ENCODE measurements at places on chromosomes 7 and 10.

DNA sequence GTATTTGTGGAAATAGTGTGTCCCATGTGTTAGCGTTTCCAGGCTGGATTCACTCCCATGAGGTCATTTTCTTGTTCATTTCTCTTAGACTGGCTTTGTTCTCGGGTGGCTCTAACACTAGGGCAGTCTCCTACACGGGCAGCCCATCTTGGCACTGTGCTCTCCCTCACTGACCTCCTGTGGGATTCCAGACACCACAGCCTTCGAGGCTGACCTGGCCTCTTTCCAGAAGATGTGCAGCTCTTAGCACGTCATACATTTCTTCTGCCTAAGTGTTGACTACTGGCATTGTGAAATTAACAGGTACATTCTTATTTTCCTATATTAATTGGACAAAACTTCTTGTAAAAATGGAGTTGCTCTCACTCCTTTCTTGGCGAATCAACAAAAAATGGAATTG, 72.8 kb downstream of the INSYN2A start:
- no peak for DNase-seq

DNA sequence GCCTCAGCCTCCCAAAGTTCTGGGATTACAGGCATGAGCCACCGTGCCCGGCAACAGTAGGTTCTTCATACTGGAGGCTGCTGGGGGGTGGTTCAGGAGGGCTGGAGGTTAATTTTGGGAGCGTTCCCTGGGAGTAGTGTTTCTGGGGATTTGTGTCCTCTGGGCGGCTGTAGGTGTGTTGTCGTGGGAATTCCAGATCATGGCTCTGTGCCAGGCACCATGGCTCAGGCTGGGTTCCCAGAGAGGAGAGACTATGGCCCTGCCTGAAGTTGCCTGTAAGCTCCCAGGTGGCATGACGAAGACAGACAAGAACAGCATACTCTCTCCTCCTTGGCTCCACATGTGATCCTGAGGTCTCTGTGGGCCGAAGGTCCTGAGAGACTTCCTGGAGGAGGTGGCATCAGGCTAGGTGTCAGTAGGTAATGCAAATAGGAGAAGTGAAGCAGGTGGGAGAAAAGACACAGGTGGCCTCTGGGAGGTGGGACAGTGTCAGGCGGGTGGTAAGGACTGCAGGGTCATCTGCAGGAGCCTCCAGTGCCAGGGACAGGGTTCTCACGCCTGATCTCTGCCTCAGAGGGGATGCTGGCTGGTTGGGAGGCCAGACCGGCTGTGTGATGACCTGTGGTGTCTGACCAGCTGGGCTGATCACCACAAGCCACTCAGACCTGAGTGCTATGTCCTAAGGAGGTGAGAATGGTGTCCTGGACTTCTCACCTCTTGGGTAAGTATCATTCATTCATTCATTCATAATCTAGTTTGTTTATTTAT, 18.7 kb downstream of the CLIP2 start:
- no peak for DNase-seq

GRCh38 chr7:157139810-157140510, 1.2 kb downstream of the UBE3C start:
- no peak for DNase-seq

- DNase-seq, result no peak
These were observed 13.8 kb upstream of the STOX1 start for GRCh38 chr10:68813559-68813958.

DNA sequence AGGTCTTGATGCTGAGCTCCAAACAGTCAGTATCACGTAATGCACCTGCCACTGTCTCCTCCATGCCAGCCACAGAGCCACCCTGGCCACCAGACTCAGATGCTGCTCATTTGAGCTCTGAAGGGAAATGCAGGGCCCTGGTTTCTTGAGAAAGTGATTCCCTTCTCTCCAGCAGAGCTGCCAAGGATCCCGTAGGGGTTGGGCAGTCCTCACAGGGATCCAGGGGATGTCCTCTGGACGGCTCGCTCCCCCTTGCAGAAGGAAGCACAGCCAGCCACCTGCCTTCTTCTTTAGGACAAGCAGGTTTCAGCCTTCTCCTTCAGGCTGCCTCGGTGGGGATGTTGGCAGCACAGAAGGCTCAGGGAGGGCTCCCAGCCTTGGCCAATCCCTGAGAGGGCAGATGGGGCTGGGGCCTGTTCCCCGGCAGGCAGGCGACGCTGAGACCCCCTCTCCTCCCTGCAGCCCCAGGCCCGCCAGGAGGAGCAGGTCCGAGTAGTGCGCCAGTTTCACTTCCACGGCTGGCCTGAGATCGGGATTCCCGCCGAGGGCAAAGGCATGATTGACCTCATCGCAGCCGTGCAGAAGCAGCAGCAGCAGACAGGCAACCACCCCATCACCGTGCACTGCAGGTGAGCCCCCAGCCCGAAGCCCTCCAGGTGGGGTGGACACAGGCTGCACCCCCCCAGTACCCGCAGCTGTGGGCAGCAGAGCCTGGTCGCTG, 48.9 kb downstream of the MKI67 start:
- no peak for DNase-seq

DNA sequence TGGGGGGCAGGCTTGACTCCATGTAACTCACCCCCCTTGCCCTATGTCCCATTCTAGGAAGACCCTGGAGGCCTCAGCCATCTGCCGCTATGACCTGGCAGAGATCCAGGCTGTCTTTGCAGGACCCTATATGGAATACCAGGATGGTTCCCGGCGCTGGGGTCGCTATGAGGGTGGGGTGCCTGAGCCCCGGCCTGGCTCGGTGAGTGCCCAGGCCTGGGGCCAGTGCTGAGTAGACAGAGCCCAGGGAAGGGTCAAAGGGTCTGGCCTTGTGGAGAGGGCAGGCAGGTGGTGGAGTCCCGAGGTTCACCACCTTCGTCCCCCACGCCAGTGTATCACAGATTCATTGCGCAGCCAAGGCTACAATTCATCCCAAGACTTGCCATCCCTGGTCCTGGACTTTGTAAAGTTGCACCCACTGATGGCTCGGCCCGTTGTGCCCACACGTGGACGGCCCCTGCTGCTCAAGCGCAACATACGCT, 7.5 kb downstream of the MRPL43 start:
- DNase-seq, result no peak

- no peak for DNase-seq
These were observed 3.5 kb upstream of the FAM20C start for GRCh38 chr7:188727-189500.

Measured in activated T-cell treated with anti-CD3 and anti-CD28 coated beads, Interleukin-2, amount 50 U/mL, for 4 hours (primary cell).